ENCODE measurements at places on chromosomes 6 and 20. TPM values are rescaled to one million over a fixed set of nuclear protein-coding genes. Genes with fewer than 3 reads are reported as not detected.

Gene PPP1R16B
- 7.1 TPM for polyA plus RNA-seq

Gene GRIK2
- polyA plus RNA-seq = 0.56 TPM

- no peak for DNase-seq
Measured at GRCh38 chr20:57417051-57417689, 26.0 kb downstream of the RBM38 start.

Gene GLYATL3
- polyA plus RNA-seq = not detected

All from left lung (tissue), 14 donors.